CD8-positive, alpha-beta memory T cell (primary cell): ENCODE measurements at places on chromosomes 16 and 17. TPM values are rescaled to one million over a fixed set of nuclear protein-coding genes. Genes with fewer than 3 reads are reported as not detected.

- no peak for DNase-seq
These were observed 605.5 kb downstream of the TOX3 start for GRCh38 chr16:51941412-51941811.

Gene OTOP2
- total RNA-seq, result not detected

DNA sequence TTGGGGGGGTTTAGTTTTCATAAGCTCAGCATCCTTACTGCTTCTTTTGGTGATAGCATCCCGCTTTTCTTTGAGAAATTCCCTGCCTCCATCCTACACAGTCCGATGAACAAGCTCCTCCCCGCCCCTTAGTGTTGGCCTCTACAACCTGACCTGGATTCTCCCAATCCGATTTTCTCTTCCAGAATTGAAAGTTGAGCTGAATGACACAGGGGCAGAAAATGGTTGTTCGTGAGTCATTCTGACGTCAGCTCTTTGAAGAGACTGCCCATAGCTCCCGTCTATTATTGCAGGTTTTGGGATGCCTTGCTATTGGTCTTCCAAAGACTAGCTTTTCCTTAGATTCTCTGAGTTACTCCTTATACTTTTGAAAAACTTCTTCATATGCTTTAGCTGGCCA is 279.7 kb downstream of the SLC39A11 start:
- no peak for DNase-seq

DNA sequence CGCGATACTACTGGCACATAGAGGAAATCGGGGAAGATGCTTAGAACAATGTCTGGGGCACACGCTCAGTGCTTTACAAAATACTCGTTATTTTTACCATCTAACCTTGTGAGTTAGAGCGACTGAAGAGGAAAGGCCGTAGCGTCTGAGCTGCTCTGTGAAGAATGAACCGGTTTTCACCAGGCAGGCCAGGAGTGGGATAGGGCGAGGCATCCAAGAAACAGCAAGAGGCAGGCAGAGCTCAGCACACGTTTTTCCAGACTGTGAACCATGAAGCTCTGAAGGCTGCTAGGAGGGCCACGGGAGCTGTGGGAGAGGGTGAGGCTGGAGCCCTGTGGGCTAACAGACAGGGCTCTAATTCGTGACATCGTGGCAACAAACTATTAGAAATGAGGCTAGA is 95.5 kb downstream of the MRM3 start:
- DNase-seq, result no peak

- no peak for DNase-seq
These were observed 257.2 kb upstream of the ASIC2 start for GRCh38 chr17:33550261-33550660.

Gene ELP5
- 111 TPM for total RNA-seq

Gene TEX19
- not detected for total RNA-seq

DNA sequence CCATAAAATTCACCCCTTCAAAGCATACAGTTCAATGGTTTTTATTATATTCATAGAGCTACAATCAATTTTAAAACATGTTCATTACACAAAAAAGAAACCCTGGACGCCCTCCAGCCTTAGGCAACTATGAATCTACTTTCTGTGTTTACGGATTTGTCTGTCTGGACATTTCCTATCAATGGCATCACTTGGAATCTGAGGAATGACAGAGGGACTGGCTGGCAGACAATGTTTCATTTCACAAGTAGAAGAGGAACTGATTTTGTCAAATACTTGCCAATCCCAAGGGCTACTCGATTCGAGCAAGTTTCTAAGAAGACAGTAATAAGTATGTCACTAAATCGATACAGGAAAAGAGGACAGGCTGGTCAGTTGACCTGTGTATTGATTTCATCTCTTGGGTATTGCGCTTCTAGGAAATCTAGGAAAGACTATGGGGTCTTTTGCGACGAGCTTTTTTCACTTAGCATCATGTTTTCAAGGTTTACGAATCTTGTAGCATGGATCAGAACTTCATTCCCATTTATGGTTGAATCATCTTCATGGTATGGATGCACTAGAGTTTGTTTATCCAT is 56.6 kb downstream of the RGS9 start:
- DNase-seq, result no peak

DNA sequence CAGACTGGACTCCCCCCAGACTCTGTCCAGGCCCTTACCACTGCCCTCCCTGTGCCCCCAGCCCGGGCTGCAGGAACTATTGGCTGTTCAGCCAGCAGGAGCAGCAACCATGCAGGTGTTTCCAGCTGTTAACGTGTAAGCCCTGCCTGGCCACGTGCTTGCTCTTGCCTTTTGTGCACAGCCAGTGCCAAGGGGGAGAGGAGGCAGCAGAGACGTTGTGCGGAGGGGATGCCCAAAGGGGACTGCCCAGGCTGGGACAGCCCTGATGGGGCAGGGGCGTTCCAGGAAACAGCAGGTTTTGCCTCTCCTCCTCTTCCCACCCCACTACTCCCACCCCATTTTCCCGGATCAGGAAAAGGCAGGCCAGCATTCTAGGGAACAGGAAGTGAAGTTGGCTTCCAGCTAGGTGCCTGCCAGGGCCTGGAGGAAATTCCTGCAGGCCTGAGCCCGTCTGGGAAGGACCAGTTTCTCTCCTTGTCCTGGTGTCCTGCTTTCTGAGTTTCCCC is 16.7 kb upstream of the LASP1NB start:
- no peak for DNase-seq

- DNase-seq, result no peak
These were observed 37.9 kb downstream of the AMFR start for GRCh38 chr16:56387396-56387795.

DNA sequence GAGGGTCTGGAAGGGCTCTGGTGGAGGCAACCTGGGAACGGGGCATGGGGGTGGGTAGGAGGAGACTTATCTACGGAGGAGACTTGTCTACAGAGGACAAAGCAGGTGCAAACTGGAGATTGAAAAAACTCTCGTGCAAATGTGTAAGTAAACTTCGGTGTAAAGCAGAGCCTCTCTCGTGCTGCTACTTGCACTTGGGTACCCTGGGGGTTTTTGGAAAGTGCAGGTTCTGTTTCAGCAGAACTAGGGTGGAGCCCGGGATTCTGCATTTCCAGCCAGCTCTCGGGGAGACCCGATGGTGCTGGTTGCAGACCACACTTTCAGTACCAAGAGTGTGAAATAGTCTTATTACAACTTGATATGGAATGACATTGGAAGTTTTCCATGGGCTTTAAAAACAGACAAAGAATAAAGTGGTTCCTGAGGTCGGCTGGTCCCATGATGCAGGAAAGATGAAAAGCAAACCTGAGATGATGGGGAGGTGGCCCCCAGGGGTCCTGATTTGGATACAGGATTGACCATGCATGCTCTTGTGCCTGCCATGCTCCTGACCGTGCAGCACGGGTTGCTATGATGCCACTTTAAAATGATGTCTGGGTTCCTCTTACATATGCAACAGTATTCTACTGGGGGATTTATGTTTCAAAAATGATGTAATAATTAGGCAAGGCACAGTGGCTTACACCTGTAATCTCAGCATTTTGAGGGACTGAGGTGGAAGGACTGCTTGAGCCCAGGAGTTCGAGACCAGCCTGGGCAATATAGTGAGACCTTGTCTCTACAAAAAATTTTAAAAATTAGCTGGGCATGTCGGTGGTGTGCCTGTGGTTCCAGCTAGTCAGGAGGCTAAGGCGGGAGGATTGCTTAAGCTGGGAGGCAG is 69.3 kb downstream of the IRF8 start:
- no peak for DNase-seq

- no peak for DNase-seq
These were observed 580 bp downstream of the BCAR1 start for GRCh38 chr16:75250809-75251279.

- DNase-seq, result no peak
These were observed 82.2 kb upstream of the CDC42EP4 start for GRCh38 chr17:73393962-73394361.

Gene IL17C
- total RNA-seq, result 0.22 TPM

DNA sequence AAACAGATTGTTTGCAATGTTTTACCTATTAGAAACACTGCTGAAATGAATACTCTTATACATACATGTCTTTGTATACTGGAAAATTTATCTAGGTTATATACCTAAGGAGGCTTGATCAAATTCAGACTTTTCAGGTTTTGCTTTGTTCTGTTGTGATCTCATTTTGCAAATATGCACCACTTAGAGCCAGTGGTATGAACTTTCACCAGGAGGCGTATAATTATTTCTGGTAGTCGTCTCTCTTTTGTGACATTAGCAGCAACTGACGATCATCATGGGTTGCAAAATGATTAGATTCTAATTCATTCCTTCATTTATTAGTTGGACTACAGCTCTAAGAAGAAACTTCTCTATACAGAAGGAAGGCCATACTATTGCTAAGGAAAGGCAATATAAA is 26.9 kb downstream of the AP1G1 start:
- no peak for DNase-seq

GRCh38 chr16:60729051-60729450 is 1307.2 kb downstream of the CDH8 start:
- no peak for DNase-seq

DNA sequence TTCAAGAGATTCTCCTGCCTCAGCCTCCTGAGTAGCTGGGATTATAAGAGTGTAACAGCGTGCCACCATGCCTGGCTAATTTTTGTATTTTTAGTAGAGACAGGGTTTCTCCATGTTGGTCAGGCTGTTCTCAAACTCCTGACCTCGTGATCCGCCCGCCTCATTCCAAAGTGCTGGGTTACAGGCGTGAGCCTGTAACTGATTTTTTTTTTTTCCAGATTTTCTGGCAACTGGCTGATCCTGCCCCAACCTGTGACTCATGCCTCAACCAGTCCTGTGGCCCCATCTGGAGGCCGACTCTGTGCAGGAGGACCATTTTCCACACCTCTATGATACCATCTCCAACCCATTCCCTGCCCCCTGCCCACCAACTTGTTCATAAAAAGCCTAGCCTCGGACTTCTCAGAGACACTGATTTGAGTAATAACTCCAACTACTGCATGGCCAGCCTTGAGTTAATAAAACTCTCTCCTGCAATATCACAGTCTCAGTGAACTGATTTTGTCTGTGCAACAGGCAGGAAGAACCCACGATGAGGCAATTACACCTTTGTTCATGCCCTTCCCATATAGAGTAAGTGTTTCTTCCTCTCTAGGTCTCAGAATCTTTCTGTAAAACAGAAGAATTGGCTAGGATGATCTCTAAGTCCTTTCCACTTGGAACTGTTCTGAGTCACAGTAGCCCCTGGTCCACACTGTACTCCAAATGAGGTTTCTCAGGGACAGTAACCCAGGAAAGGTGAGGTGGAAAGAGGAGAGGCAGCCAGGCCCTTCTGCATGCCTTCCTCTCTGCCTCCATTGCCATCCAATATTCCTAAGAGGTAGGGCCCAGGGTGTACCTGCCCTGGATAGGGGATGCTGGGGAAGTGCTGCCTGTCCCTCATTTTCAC is 8.8 kb upstream of the CNOT1 start:
- no peak for DNase-seq

GRCh38 chr17:62597150-62597549 is 30.3 kb upstream of the MRC2 start:
- DNase-seq, result no peak

GRCh38 chr17:9700754-9701476 is 55.6 kb downstream of the USP43 start:
- no peak for DNase-seq

Gene ZNHIT3
- total RNA-seq, result 57.6 TPM

Gene EFNB3
- not detected for total RNA-seq

Gene GRAPL
- 2.6 TPM for total RNA-seq

GRCh38 chr17:66957951-66958579 is 6.4 kb upstream of the CACNG4 start:
- DNase-seq, result no peak

GRCh38 chr17:70295329-70295728 is 126.0 kb downstream of the KCNJ2 start:
- no peak for DNase-seq

Gene SRL
- not detected for total RNA-seq

DNA sequence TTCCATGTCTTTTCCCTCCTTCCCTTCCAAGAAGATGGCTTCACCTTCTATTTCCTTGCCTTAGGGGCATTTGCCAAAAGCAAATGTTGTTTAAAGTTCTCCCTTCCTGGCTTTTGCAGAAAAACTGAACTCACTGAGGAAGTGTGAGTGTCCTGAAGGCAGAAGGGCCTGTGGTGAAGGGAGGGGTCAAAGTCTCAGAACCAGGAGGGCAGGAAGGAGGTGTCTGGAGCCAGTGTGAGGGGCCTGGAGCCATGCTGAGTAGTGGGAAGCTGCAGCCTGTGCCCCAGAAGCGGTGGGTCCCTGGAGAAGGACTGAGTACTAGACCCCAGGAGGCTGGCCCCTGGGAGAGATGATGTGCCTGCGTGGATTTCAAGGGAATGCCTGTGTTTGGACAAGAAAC is 23.8 kb upstream of the SUPT4H1 start:
- DNase-seq, result no peak

Gene LPO
- not detected for total RNA-seq

DNA sequence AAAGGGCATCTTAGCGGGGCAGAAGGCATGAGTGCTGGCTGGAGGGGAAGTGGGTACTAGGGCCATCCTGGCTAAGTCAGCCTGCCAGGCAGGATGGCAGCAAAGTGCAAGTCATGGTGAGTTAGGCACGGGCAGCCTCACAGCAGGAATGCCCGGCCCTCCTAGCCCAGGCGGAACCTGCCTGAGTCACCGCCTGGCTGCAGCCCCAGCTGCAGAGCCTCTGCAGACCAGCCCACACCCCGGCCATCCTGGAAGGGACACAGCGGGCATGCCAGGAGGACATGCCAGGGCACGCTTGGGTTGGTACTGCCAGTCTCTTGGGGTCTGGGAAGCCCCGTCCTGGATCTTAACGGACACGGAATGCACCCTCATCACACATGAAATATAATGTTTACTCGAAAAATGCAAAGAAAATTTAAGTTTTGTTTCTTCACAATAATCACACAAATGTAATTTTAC is 5.0 kb upstream of the ALDH3A1 start:
- no peak for DNase-seq

Gene ACSF2
- 12.4 TPM for total RNA-seq

GRCh38 chr16:10923650-10924214 is 18.5 kb downstream of the DEXI start:
- DNase-seq, result no peak

GRCh38 chr17:57671667-57672632 is 73.1 kb downstream of the CCDC182 start:
- DNase-seq, result peak; percentile 62

Gene SDR42E2
- not detected for total RNA-seq

Gene HASPIN
- 16.6 TPM for total RNA-seq

Gene TEKT1
- not detected for total RNA-seq
